ENCODE measurements at places on chromosomes 7 and 10.

- no peak for DNase-seq
Measured at GRCh38 chr7:11127988-11128387, 154.3 kb downstream of the PHF14 start.

GRCh38 chr10:43922335-43923280 lies 273.9 kb upstream of the ZNF32 start:
- DNase-seq, result no peak

GRCh38 chr7:133077394-133077793 lies 4.5 kb downstream of the CHCHD3 start:
- DNase-seq, result no peak

GRCh38 chr10:124176349-124177179 lies 83.2 kb upstream of the CHST15 start:
- no peak for DNase-seq

- DNase-seq, result no peak
Measured at GRCh38 chr10:18608596-18608995, 42.8 kb downstream of the NSUN6 start.
